Effector memory CD4-positive, alpha-beta T cell (primary cell): ENCODE measurements at places on chromosomes 3 and 15.

DNA sequence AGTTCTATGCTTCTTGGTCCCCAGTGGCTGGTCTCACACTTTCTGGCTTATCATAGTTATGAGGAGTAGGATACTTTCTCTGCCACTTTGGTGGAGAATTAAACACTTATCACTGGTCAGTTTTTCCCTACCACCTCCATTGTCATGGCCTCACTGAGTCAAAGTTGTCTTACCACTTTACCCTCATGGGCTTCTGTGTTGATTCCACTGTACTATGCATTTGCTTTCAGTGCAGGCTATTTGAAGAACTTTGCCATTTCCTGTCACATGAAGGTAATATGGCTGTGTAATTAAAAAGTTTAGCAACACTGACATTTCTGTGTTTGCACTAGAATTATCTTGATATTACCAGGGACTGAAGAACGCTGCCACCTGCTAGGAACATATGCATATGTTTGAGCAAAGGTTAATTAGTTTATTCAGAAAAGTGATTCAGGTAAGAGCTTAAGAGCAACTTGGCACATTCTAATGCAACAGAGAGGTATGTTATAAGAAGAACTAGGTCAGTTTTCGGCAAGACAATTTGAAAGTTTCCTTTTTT, 377.3 kb downstream of the PDCD6IP start:
- DNase-seq = no peak

GRCh38 chr15:48778331-48778730, 32.5 kb downstream of the CEP152 start:
- no peak for DNase-seq

DNA sequence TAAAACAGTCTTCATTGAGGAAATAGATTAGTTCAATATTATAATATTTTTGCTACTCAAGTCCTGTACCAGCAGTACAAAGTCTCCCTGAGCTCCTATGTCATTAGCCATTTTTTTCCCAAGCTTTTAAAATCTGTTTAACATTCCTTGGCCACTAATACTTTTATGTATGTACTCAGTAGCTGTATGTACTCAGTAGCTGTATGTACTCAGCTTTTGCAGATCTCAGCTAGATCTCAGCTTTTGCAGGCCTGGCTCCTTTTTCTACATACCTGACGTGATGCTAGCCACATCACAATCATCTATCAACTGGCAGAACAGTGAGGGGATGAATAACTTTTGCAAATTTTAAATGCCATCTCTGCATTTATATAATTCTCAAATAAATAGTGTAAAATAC, 13.8 kb downstream of the SLC9C1 start:
- no peak for DNase-seq

GRCh38 chr15:82803793-82804574, 1.9 kb downstream of the FSD2 start:
- DNase-seq = no peak

DNA sequence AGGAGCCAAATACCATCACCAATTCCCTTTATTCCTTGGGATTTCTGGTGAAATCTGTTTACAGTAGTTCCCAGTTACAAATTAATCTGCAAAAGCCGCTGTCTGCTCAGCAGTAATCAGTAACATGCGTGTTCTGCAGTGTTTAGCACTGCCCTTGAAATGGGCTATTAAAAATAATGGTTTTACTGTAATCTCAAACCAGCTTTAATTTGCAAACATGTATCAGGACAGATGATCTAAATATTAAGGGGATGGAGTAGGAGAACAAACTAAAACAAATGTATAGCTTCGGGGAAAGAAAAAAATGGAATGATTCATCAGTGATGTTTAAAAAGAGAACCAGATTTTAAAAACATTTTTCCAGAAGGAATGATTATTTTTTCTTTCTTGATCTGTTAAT, 513.2 kb downstream of the MECOM start:
- DNase-seq = no peak

DNA sequence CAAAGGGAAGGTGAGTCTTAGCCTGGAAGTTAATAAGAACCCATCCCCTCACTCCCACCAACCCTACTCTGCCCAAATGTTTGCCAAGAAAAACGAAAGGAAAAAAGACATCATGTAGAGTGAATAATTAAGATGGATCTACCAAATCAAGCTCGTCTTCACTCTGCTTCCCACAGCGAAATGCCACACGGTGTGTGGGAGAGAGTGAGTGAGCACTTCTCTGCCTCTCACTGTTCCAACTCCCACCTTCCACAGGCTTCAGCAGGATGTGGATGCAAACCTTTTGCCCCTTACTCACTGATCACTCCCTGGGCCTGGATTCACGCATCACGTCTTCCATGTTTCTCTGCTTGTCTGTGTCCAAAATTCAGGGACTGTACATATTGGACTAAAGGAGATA, 85.4 kb downstream of the WDR76 start:
- DNase-seq = no peak

- no peak for DNase-seq
These were observed 31.8 kb downstream of the FSTL1 start for GRCh38 chr3:120418866-120419490.

DNA sequence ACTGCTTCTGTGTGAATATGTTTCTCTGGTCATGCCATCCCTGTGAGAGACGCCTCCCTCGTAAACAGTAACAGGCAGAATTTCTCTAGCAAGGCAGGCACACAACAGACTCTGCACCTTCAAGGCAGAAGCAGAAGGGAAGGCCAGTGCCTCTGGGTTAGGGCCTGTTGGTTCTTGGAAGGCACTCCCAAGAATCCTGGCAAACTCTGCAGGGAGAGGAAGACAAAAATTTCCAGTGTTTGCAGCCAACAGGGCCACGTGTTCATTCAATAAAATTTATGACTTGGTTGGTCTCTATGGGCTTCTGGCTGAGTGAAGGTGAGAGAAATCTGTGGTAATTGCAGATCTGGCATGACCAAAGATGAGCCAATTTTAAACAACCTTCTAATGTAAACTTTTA, 39.3 kb downstream of the NFKBIZ start:
- no peak for DNase-seq

GRCh38 chr15:82045892-82046665, at the start of gene MEX3B:
Gene MEX3B (minus strand): TSS chr15:82046018. CDS start chr15:82045705, 313 bp downstream.
- peak; percentile 63 for DNase-seq

- DNase-seq = no peak
These were observed 162.5 kb downstream of the FNDC3B start for GRCh38 chr3:172201870-172202236.

DNA sequence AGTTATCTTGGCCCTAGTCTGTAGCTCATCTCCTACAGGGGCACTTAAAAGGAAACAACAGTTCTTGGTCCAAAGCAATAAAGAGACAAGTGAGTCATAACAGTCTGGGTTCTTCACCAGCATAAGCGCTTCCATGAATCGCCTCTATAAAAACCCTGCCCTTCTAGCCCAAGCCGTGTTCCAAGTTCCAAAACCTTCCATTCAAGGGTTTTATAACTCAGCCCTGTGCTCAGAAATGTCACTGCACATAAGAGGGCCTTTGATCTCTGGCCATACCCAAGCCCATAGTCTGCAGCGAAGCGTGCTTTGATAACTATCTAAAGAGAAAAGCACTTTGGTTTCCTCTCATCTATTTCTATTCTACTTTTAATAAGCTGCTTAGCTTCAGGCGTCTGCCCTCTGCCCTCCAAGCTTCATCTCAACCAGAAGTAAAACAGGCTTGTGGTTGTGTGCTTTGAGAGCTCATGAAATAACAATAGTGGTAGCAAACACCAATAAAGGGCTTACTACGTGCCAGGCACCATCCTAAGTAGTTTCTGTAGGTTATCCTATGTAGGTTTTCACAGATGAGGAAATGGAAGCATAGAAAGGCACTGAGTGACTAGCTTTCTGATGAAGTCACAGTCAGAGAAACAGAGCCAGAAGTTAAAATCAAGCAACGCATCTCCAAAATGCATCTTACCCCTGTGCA, 64.0 kb upstream of the AKAP13 start:
- no peak for DNase-seq

GRCh38 chr3:56917361-56918110, 115.8 kb upstream of the ARHGEF3 start:
- DNase-seq = no peak

- no peak for DNase-seq
These were observed 417.2 kb upstream of the ATP10A start for GRCh38 chr15:26280281-26280680.

DNA sequence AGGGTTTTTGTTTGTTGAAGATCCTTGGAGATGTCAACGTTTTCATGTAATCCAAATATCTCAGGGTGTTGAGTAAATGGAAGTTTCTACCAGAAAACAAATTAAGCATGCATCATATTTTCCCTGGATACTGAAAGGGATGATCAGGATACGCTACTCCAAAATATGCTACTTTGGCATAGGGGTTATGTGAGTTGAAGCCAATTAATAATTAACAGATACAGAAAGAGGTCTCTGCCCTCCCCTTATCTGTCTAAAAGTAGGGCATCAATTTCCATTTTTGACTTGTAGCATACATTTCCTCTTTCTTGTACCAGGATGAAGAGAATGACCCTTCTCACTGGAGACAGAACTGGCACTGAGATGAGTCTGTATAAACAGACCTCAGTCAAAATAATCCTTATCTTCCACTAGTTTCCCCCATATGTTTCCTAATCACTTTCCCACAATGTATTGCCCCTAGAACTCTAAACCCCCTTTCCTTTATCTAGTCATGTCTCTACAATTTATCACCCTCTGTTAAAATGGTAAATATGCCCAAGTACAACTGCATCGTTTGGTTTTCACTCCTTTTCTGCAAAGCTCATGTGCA, 17.4 kb upstream of the ASB14 start:
- no peak for DNase-seq

GRCh38 chr3:95810462-95810861, 1003.9 kb upstream of the EPHA6 start:
- DNase-seq = no peak

- DNase-seq = no peak
These were observed 3.7 kb downstream of the COL7A1 start for GRCh38 chr3:48591436-48591835.

DNA sequence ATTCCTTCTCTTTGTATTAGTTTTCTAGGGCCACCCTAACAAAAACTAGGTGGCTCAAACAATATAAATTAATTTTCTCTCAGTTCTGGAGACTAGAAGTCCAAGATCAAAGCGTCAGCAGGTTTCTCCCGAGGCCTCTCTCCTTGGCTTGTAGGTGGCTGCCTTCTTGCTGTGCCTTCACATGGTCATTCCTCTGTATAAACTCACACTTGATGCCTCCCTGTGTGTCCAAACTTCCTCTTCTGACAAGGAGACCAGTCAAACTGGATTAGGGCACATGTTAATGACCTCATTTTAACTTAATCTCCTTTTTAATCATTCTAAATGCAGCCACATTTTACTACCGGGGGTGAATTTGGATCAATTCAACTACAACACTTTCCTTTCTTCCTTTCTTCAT, 691.1 kb downstream of the DIPK2A start:
- no peak for DNase-seq

DNA sequence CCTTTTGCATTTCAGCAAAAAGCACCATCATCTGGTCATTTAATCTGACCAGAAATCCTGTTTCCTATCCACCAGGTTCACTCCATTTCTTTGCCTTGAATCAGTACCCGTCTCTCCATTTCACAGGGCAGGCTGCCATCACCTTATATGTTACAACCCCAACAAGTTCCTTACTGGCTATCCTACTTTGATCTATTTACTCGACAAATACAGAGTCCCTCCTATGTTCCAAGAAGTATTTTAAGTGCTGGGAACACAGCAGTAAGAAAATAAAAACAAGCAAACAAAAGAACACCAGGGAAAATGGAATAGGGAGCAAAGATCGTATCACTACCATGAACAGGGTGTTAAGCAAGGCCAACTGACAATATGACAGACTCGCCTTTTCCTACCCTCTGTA, 295.2 kb upstream of the WNT5A start:
- no peak for DNase-seq

GRCh38 chr3:123431658-123432324, 17.1 kb downstream of the ADCY5 start:
- no peak for DNase-seq

DNA sequence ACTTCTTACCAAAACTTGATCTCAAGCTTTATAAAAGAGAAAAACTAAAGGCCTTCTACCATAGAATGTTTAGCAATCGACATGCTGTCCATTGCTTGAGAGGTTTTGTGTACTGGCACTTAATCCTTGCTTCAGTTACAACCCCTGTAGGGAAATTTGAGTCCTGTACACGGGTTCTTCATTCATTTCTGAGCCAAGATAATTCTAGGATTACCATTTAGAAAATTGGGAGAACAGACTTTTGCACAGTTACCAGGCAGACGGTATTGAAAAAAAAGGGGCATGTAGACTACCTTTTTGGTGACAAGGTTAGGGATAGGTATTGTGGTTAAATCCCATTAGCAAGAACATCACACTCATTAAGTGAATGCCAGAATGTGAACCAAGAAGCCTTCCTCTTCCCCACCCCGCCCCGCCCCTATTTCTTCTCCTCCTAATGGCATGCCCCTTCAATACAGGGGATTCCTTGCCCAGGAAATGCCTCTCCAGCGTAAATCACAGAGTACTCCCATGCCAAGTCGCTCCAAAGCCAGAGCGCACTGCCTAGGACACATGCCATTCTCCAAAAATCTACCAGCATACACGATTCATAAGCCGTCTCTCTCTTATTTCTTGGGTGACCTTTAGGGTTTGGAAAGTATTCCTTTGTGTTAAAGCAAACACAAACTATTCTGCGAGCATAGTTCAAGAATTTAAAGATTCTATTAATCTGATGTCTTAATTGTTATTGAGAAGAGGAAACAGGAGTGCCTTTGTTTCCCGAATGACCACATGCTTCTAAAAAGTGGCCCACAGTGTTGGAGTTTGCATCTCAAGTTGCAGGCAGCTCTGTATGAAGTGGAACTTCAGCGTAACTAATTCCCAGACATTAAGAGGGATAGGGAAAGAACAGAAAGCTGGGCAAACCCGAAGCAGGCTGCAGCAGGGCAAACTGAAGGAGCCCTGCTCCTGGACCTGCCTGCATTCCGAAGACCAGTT, 164.0 kb upstream of the NR2F2 start:
- no peak for DNase-seq

DNA sequence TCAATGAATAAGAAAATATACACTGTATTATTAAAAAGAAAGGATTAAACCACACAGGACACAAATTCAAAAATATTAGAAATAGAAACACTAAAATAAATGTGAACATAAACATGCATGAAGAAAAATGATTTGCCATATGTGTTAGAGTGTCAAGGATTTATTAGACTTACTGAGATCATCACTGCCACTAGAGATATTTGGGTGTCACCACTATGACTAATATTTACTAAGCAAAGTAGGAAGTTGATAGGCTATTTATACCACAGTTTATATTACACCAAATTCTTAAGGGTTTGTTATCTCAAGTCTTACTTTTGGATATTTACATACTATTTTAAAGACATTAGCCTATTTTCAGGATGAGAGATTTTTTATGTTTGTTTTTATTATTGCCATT, 575.0 kb upstream of the SGO1 start:
- no peak for DNase-seq
